Left lung (tissue), 14 donors: ENCODE measurements at places on chromosomes 11 and 22. TPM values are rescaled to one million over a fixed set of nuclear protein-coding genes. Genes with fewer than 3 reads are reported as not detected.

Gene DBX1
- not detected for polyA plus RNA-seq

DNA sequence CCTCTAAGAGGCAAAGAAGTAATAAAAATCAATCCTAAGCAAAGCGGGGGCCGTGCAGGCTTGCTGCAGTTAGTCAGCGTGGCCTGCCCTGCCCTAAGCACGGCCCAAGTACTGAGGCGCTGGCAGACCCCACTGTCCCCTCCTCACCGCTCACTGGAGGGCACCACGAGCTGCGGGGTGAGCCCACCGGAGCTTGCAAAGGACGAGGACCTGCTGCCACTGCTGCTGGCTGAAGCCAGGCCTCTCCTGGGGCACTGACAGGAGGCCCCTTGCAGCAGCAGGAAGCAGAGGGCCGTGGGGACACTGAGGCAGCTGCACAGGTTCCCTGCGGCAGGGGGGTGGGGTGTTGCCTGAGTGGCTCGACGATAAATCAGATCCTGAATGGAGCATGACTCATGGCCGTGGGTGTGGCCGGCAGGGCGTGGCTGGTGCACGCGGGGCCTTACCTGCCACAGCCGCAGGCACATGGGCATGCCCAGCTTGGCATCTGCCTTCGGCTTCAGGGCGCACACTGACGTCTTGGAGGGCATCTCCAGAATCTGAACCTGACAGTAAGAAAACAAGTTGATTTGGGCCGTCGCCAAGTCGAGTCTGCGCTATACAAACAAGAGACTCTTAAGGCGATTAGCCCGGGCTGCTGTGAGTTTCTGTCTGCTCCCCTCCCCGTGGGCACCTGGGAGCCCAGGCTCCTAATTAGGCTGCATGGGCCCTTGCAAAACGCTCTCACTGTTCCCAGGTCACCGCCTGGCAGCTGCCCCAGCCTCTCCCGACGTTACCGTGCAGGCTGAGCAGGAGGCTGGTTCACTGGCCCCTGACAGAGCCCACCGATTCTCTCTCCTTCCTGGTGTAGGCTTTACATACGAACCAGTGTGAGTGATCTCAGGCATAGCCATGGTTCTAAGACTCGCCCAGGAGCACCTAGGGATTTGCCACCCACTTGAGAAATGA, 45.9 kb downstream of the TBX1 start:
- H3K27me3 ChIP-seq = no peaks in the 10 kb centered on the region
- H3K27ac ChIP-seq = no peak overlapping the region
- DNase-seq = peak; percentile 90

- peak; percentile 86 for DNase-seq
- H3K27me3 ChIP-seq = no peaks in the 10 kb centered on the region
- H3K27ac ChIP-seq = no peak overlapping the region
- peaks cover 9% of the 10 kb centered on the region for H3K4me1 ChIP-seq
- H3K36me3 ChIP-seq = no peaks in the 10 kb centered on the region
- H3K4me3 ChIP-seq = no peak overlapping the region
These were observed 18.1 kb upstream of the LINC01488 start for GRCh38 chr11:69463181-69463994.

GRCh38 chr22:32584650-32585049, 110.0 kb downstream of the FBXO7 start:
- no peak for DNase-seq
- no peak overlapping the region for H3K4me3 ChIP-seq
- H3K36me3 ChIP-seq = no peaks in the 10 kb centered on the region
- no peaks in the 10 kb centered on the region for H3K27me3 ChIP-seq
- H3K27ac ChIP-seq = no peak overlapping the region

DNA sequence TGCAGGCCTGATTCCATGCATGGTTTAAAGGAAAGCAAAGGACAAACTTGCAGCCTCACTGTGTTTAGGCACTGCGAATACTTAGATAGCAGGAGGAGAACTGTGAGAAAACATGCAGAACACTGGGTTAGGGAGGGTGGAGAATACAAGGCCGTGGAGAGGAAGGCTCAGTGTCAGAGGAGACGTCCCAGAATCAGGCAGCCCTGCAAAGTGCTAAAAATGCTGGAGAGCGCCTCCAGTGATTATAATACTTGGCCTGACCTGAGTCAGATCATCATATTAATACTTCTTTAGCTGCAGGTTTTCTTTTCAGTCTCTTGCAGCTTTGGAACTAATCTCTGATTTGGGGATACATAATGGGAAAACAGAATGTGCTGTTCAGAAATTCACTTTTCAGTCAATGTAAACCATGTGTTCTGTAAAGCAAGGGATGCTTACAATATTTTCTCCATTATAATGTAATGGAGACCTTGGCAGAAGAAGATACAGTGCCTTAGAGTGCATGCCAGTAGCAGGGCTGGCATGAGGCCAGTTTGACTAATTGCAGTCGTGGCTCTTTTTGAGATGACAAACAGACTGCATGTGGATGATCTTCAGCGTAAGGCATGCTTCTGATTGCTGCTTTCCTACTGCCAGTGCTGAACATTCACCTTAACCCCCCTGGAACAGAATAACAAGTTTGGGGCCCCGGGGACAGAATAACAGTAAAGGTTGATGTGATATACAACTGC, 16.8 kb downstream of the EXT2 start:
- peaks cover 10% of the 10 kb centered on the region for H3K4me1 ChIP-seq
- H3K27ac ChIP-seq = no peak overlapping the region
- H3K4me3 ChIP-seq = no peak overlapping the region
- no peaks in the 10 kb centered on the region for H3K27me3 ChIP-seq
- DNase-seq = no peak

DNA sequence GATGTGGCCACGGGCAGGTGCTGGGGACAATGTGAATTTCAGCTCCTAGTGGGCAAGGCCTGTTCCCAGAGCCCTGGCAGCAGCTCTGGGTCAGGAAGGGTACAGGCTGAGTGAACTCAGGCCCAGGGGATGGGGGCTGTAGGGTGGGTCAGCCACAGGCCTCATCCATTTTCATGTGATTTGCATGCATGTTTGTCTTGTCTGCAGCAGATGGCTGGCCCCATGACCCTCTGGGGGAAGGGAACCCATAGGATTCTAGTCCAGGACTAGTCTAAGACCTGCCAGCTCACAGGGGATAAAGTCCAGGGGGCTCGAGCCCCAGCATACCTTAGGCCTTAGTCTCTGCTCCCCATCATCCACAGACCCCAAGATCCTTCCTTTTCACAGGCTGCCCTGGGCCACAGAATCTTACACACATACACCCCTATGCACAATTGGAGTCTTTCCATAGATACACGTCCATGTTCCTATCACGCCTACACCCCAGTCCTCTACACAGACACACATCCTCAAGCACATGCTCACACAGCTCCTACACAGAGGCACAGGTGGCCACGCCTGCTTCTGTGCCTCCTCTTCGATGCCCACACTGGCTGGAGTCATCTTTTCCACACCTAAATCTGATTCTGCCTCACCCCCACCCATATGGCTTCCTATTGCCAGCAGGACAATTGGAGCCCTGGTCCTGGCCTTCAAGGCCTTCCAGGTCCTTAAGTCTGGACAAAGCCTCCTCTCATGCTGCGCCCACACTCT, 25.7 kb downstream of the PDE2A start:
- peaks cover 5% of the 10 kb centered on the region for H3K27me3 ChIP-seq
- no peak overlapping the region for H3K4me3 ChIP-seq
- no peak overlapping the region for H3K27ac ChIP-seq
- H3K4me1 ChIP-seq = peaks cover 3% of the 10 kb centered on the region

DNA sequence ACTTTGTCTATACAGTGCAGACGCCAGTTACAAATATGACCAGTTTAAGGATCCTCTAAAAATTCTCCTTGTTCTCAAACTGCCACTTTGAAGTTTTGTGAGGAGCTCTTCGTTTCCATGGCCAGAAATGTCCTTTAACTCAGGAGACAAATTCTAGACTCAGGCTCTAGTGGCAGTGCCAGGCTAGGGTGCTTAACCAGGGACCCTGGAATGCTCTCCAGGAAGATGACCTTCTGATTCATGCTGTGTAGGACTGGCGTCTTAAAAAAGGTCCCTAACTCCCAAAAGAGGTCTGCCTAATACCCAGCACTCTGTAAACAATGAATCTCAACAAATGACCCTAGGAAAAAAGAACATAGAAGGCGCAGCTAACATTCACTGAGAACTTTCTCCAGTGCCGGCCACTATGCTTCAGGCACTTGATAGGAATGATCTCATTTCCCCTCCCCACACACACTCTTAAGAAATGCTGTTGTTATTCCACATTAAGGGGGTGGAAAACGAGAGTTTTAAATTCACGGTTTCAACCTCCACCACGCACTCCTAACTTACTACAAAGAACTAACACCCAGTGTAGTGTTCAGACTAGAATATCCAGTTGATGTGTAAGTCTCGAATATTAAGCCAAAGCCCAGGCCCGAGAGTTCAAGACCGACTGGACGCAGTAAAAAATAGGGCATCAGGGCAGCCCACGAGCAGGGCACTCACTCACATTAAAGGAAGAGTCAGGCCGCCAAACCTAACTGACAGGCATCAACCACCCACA, 747 bp downstream of the NXF1 start:
- H3K36me3 ChIP-seq = no peaks in the 10 kb centered on the region
- no peaks in the 10 kb centered on the region for H3K27me3 ChIP-seq
- peaks cover 48% of the 10 kb centered on the region for H3K4me1 ChIP-seq
- H3K27ac ChIP-seq = peak overlapping the region; percentile 93
- peak overlapping the region; percentile 90 for H3K4me3 ChIP-seq

- H3K4me3 ChIP-seq = no peak overlapping the region
- no peaks in the 10 kb centered on the region for H3K4me1 ChIP-seq
- DNase-seq = peak; percentile 67
These were observed 686.9 kb downstream of the FAM181B start for GRCh38 chr11:82046778-82047177.

Gene RRAS2
- 57.2 TPM for polyA plus RNA-seq

DNA sequence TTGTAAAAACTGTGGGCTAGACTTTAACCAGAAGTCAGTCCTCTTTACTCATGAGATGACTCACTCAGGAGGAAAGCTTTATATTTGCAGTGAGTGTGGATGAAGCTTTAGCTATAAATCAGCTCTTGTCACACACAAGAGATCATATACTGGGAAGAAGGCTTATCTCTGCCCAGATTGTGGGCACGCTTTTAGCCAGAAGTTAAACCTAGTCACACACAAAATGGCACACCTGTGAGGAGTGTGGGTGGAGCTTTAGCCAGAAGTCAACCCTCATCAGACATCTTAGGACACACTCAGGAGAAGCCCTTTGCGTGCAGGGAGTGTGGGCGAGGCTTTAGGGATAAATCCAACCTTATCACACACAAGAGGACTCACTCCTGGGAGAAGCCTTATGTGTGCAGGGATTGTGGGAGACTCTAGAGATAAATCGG, 706.9 kb upstream of the LUZP2 start:
- no peak overlapping the region for H3K27ac ChIP-seq
- H3K36me3 ChIP-seq = no peaks in the 10 kb centered on the region
- H3K4me1 ChIP-seq = no peaks in the 10 kb centered on the region

Gene MRPL23
- polyA plus RNA-seq = 35.1 TPM

- H3K4me3 ChIP-seq = no peak overlapping the region
- H3K27me3 ChIP-seq = no peaks in the 10 kb centered on the region
- H3K27ac ChIP-seq = no peak overlapping the region
- H3K36me3 ChIP-seq = no peaks in the 10 kb centered on the region
- no peak for DNase-seq
- no peaks in the 10 kb centered on the region for H3K4me1 ChIP-seq
These were observed 34.3 kb upstream of the SHISAL1 start for GRCh38 chr22:44347080-44347479.

Gene OR6M1
- polyA plus RNA-seq = not detected

GRCh38 chr11:75449271-75449670, 16.3 kb upstream of the KLHL35 start:
- peaks cover 4% of the 10 kb centered on the region for H3K4me1 ChIP-seq
- no peaks in the 10 kb centered on the region for H3K36me3 ChIP-seq
- no peak overlapping the region for H3K27ac ChIP-seq
- no peaks in the 10 kb centered on the region for H3K27me3 ChIP-seq

GRCh38 chr11:75200531-75200930, 40.0 kb upstream of the TPBGL start:
- H3K27me3 ChIP-seq = no peaks in the 10 kb centered on the region
- no peaks in the 10 kb centered on the region for H3K4me1 ChIP-seq
- no peak overlapping the region for H3K27ac ChIP-seq

- no peaks in the 10 kb centered on the region for H3K36me3 ChIP-seq
- peaks cover 27% of the 10 kb centered on the region for H3K4me1 ChIP-seq
- no peaks in the 10 kb centered on the region for H3K27me3 ChIP-seq
- no peak for DNase-seq
These were observed 3.4 kb downstream of the PHF21A start for GRCh38 chr11:46117842-46118241.

Gene FXYD6
- 160 TPM for polyA plus RNA-seq
